ENCODE measurements at places on chromosomes 6 and 20.

DNA sequence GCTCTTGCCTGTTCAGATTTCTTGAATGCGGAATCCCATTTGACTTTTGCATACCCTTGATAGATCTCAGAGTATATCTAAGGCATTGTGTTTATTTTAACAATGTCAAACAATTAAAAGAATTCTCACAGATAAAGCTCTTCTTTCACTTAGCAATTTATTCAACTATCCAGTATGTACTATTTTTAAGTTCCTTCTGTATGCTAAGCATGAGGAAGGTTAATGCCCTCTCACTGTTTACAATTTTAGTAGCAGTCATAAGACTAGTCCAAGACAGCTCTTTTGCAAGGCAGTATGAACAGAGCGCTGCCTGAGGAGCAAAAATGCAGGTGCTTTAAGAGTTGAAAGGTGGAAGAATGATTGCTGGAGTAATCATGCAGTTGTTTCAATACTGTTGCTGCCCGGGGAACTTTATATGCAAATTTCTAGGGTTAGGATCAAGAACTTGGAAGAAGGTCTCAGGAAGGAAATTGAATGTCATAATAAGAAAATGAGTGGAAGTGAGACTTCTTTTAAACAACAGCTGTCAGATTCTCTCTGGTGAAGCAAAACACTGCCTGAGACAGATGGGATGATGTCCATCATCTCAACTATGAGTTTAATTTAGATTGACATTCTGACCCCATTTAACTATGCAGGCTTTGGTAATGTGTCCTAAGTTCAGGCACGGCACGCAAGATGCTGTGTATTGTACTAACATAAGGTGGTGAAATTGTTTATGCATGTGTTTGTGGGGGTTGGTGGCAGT, 1303.5 kb upstream of the CITED2 start:
- DNase-seq = no peak

DNA sequence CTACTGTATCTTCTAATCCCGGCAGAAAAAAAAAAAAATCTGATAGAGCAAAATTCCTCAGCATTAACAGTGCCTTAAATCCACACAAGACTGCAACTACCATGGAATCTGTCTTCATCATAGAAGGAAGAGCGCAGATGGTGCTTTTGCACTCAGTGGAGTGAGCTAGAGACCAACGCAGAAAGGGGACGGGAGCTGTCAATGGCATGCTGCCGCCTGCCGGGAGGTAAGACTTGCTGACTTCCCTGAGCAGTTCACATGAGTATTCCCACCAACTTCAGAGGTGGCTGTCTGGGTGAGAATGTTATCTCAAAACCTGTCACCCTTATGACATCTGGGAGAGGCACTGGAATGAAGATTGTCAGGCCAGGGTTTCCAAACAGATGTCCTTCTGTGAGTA, 35.6 kb downstream of the DZANK1 start:
- DNase-seq = no peak

DNA sequence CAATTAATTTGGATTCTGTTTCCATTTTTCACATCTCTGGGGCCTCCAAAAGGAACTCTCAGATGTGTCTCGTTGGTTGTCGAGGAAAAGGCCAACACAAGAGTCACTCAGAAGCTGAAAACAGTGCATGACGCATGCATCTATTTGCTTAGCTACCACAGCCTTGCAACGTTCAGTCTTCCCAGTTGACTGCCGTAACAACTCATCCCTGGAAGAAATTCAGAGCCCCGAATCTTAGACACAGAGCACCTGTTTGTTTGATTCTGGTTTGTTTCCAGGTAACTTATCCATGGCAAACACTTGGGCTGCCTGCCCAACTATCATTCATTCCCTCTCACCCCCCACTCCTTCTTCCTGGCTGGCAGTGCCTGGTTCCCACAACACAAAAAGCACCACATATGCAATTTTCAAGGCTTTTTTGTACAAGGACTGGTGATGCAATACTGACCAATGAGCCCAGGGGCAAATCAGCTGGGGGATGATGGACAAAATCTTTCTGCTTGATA, 60.5 kb downstream of the ZMYND8 start:
- no peak for DNase-seq

DNA sequence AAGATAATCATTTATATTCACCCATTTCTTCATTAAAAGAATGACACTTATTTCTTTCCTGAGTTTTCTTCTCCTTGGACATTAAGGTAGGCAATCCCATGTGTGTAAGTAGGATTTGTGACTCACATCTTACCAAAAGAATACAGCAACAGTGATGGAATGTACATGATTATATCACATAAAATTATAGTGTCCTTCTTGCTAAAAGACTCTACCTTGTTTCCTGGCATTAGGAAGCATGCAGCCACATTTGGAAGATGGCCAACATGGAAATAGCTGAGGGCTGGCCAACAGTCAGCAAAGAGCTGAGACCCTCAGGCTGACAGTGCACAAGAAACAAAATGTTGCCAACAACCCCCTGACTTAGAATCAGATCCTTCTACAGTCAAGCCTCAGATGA, 327.9 kb upstream of the MARCKS start:
- no peak for DNase-seq

DNA sequence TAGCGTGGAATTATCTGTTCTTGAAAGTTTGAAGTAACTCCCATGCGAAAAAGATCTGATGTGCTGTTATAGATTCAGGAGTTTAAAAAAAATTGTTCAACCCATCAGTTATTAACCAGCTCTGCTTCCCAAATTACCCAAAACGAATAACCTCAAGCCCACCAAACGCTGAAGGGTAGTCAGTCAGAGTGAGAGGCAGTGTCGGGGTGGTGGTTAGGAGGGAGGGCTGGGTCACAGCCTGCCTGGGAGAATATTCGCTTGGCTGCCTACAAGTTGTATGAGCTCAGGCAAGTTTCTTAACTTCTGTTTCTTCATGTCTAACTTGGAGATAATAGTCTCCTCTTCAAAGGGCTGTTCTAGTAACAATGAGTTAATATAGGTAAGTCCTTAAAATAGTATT, 114.6 kb downstream of the JPH2 start:
- DNase-seq = no peak

DNA sequence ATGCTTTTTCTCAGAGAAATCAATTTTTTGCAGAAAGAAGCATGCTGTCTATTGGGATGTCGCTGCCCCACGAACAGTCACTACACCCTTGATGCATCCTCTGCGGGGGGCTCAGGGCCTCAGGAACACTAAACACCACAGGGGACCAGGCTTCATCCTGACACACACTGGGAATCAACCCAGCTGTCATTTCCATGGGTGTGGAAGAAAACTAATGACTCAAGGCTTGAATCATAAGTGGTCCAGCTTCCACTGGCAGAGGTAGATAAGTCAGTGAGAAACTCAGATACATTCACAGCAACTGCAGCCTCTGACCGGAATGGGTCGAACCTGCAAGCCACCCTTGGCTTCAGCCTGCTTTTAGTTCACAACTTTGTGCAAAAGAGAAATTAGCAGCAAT, 81.3 kb upstream of the SPTLC3 start:
- no peak for DNase-seq

- DNase-seq = no peak
These were observed 13.5 kb upstream of the CNR1 start for GRCh38 chr6:88179692-88180091.

DNA sequence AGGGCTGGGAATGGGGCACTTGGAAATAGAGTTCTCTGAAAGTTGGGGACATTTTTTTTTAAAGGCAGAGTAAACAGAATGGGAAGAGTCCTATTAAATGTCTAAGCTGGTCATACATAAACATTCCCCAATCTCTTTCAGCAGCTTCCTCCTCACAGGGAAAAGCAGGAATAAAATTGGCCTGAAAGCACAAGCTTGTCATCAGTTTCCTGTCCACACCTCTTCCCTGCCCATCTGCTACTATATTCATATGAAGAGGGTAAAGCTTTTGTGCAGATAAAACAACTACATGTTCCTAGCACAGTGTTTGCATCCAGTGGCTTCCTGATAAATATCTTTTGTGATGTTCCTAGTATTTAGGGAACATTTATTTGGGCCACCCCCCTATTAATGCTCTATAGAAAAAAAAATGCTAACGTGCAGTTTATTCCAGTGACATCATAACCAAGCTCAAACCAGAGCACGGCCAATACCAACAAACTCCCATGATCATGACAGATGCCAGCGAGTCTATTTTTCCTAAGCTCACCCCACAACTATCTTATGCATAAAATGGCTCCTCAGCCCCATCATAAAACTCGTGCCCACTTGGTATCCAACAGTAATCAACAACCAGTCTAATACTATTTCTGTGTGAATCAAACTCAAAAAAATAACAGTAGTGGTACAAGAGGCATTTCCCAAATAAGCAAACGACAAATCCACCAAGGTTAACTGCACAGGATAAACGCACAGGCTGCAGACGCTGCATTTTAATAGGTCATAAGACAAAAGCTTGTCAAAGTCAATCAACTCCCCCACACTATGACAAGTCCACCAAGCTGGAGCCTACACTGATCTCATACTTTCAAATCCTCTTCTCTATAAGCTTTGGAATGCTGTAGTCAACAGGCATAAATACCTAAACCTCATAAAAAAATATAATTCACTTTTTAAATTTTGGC, 95.3 kb downstream of the EPB41L2 start:
- DNase-seq = no peak

DNA sequence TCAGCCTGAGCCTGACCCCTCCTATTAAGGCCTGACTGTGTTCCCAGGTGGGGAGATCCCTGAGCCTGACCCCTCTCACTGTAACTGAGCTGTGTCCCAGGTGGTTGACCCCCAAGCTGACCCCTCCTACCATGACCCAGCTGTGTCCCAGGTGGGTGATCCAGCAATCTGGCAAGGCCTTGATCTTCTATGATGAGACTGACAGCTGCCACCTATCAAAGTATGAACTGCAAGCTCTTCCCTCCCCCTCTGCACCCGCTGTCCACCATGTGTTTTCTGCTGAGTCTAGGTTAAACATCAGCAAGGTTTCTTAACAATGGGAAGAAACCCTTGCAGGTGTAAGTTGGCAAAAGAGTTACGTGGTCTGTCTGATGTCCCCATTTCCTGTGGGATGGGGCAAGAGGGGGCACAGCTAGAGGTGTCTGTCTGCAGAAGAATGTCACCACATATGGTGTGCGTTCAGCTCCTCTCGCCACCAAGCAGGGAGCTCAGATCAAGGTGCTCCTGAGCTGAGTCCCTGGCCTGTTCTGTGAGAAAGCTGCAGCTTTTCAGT, 5.9 kb downstream of the PXDC1 start:
- no peak for DNase-seq

- no peak for DNase-seq
These were observed 358.8 kb downstream of the ADGRB3 start for GRCh38 chr6:68993911-68994310.

DNA sequence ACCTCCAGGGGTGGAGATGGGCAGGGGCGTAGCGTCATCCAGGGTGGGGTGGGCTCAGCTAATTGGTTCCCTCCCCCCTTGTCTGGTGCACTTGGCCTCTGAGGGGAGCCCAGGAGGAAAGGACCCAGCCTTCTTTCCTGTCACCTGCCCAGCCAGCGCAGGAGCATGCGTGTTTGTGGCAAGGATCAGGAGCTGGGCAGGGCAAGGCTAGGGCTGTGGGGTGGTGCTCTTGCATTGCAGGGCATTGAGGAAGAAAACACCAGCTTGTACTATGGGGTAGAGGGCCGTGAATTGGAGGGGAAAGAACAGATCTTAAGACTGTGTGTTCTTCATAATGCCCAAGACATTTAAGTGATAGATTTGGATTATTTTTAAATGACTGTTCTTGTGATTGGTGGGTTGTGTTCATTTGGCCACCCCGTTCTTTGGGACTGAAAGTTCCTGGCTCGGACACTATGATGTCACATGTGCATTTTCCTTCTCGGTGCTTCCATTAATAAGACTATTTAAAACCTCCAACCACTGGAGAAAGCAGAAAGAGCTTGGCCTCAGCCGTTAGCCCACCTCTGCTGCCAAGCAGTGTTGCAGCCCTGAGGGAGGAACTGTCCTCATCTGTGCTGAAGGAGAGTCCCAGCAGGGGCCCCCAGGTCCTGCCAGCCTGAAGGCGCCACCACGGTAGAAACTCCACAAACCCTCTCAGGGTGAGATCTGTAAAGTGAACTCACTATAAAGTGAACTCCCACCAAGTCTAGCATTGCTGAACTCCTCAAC, 136.2 kb upstream of the INSM1 start:
- no peak for DNase-seq

DNA sequence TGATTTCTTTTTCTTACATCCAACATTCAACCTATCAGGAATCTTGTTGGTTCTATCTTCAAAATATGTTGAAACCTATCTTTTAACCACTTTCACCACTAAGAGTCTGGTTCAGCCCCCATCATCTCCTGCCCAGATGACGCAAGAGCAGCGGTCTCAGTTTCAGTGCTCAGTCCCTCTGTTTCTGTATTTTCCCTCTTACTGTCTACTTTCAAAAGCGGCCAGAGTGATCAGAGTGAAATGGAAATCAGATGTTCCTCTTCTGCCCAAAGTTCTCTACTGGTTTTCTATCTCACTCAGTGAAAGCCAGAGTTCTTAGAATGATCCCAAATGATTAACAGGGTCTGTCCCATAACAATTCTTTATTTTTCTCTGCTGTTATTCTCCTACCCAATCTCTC, 147.9 kb upstream of the PDE7B start:
- no peak for DNase-seq

DNA sequence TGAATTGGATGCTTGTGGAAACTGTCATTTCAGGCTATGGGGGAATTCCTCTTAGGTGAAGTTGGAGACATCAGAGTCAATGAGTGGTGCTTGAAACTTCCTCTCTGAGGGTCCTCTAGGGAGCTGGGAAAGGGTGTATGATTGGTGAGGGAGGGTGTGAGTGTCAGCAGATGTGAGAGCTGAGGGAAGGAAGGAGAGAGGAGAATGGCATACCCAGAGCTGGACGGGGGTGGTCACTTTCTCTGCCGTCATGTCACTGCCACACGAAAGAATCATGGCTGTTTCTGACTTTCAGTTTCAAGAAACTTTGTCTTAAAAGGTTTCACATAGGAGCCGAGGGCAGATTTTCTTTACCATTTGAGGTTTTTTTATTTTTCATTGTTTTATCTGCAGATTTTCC, 50.3 kb downstream of the DEK start:
- DNase-seq = no peak

GRCh38 chr20:50066161-50066834, 46.7 kb downstream of the UBE2V1 start:
- no peak for DNase-seq

- no peak for DNase-seq
These were observed 158.8 kb downstream of the DTNBP1 start for GRCh38 chr6:15504040-15504495.
